Cortex of kidney (tissue), 1 donor: ENCODE measurements at places on chromosomes 4 and X.

GRCh38 chr4:14095831-14096230 is 468.3 kb upstream of the BOD1L1 start:
- no peak for DNase-seq

DNA sequence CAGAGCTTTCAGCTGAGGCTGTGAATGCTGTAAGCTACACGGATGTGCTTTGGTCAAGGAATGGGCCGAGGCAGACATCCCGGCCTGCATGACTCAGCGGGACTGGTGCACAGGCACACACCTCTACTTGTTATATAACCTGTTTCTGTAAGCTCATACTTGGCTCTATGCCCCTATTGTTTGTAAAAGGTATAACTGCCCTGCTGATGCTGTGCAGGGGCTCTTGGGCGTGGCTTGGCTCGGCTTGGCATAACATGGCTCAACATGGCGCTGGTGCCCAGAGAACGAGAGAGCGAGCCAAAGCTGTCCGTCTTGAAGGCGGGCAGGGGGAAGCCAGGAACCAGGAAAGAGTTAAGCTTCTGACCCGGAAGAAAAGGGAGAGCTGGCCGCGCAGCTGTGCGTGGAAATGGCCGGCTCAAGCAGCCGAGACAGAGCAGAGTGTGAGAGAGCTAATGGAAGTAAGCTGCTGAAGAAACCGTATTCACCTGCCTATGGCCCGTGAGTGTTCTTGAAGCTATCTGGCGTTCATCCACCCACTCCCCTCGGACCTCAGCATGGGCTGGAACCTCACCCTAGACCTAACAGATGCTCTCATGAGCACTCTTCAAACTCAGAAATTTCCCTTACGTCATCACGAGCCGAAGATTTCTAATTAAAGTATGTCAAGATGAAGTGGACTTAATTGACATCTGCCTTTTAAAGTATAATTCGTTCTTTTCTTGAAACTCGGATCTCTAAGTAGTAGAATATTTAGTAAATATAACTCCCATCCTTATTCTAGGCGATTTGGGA is 286.3 kb upstream of the AGA start:
- no peak for DNase-seq

GRCh38 chrX:48493890-48494364 is 14.9 kb upstream of the PORCN start:
- DNase-seq, result no peak

- no peak for DNase-seq
Measured at GRCh38 chr4:56169061-56169460, 218.2 kb downstream of the AASDH start.

GRCh38 chr4:153643406-153644383 is 40.4 kb upstream of the TLR2 start:
- DNase-seq, result no peak

GRCh38 chr4:1364217-1364616 is 17.2 kb downstream of the UVSSA start:
- DNase-seq, result no peak

GRCh38 chr4:108135549-108136209 is 33.1 kb downstream of the LEF1 start:
- no peak for DNase-seq

DNA sequence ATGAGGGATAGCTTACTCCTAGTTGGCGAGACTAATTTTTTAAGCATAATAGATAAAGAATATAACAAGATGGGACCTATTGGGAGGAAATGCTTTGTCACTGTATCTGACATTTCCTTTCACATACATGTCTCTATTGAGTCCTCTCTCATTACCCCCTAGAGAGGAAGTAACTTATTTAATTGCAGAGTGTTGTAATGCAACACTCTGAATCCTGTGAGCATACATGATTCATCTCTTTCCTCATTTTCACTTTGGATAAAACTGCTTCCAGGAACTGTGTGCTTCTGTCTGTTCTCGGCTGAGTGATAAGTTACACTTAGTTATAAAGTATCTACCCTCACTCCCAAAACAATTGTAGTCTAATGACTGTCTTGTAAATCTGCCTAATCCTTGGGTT is 266.1 kb upstream of the ANXA10 start:
- no peak for DNase-seq

DNA sequence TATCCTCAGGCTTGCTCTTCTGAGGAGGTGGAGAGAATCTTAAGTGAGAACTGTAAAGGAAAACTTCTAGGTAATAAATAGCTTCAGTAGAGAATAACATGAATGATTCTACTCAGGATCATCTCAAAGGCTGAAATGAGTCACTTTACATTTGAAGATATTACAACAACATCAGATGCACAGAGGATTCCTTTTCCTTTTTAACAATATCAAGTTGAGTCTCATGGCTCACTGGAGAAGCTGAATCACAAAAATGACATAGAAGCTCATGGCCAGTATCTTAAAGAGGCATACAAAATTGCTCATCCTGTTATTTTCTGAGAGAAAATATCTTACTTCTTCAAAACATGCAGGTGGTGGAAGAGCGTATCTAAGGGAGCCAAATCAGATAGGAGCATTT is 72.5 kb upstream of the EMCN start:
- no peak for DNase-seq

DNA sequence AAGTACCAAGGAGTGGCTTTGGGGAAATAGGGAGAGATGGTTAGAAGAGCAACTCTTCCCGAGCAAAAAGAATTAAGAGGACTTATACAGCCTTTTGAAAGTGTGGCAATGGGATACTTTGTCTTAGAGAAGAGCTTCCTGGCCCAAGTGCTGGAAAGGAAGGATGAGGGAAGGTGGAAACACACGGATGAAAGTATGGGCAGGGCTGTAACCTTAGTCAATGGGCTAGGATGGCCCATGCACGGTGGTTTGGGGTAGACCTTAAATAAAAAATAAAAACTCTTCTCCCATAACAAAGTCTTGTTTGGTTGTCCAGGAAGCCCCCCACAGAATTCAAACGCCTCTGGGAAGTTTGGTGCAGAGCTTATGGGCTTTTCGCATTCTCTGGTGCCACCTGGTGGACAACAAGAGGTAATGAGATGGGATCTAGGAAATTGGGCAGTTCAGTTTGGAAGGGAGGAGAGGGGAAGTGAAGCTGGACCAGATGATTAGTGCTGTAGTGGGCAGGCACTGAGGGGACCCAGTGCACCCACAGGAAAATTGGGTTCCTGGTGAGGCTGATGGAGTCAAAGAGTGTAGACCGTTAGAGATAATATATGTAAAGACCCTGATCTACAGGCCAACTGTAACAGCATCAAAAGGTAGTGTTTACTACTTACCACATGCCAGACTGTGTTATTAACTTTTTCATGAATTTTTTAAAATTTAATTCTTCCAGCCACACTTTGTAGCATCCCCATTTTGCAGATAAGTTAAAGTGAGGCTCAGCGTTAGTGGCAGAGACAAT is 13.8 kb upstream of the ENOX2 start:
- no peak for DNase-seq

GRCh38 chr4:186881521-186882220 is 158.0 kb upstream of the FAT1 start:
- no peak for DNase-seq

GRCh38 chrX:23103546-23103945 is 103.8 kb downstream of the DDX53 start:
- DNase-seq, result no peak

DNA sequence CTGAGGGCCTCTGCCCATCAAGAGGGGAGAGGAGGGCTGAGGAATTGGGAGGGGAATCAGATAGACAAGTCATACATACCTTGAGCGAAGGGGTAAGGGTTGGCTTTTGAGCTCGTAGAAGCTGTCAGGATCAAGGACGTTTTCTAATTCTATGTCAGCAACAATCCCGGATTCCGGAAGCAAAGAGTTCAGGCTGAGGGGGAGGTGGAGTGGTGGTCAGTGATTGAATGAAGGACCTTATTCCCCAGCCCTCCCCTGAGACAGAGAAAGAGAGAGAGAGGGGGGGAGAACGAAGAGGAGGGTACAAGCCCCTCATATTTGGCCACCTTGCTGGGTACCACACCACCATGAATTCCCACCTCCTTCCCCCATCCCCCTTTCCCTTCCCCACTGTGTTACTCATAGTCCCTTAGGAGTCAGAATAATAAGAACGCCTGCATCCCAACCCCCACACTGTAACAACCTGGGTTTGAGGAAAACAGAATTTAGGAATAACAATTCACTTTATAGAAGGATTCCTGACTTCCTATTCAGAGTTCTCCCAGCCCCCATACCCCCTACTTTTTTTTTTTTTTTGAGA is 2.7 kb downstream of the TFE3 start:
- no peak for DNase-seq

- no peak for DNase-seq
Measured at GRCh38 chrX:71615954-71616353, 2.4 kb downstream of the CXCR3 start.

DNA sequence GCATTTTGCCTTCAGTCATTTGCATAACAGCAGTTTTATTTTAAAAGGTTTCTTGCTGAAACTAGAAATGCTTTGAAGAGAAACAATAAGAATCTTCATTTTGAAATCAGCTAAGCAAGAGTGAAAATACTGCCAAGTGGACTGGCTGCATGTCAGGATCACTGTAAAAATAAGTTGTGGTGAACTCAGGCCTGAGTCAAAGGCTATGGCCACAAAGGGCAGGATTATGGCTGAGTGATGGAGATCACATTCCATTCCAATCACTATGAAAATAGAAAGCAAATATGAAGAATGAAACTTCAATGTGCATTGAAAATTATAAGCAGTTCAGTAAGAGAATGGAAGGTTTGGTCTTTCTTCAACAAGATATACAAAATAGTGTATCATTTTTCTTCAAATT is 224.5 kb downstream of the PCDH18 start:
- no peak for DNase-seq
